ENCODE measurements at places on chromosomes 16 and 17. TPM values are rescaled to one million over a fixed set of nuclear protein-coding genes. Genes with fewer than 3 reads are reported as not detected.

The CD300H gene
- total RNA-seq: not detected

GRCh38 chr16:62940569-62940968, 904.3 kb upstream of the CDH8 start:
- no peak for DNase-seq

DNA sequence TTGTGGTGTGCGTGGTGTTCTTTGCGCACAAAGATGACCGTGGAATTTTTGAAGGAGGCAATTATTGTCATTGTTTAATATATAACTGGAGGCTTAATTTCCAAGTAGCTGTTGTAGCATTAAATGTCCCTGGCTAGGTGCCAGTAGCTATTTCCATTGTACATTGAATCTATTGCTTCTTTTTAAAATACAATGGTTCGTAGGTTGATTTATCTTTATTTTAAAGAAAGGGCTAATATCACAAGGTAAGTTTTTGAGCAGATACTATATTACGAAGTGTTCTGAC, 127.1 kb downstream of the RPTOR start:
- DNase-seq: no peak

DNA sequence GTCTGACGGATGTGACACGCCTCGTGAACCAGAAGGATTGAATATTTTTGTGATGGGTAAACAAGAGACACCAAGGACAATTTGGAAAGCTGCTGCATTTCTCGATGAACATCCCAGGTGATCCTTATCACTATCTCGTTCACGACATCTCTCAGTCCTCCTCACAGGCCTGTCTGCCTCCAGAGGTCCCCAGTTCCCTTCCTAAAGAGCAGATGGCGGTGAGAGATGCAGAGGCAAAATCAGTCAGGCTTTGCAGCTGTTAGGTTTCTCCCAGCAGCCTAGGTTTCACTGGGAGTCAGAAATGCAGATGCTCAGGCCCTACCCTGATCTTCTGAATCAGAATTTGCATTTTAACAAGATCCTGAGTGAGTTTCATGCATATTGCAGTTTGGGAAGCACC, 23.6 kb downstream of the SCPEP1 start:
- DNase-seq: no peak

Measured in activated CD4-positive, alpha-beta memory T cell treated with anti-CD3 and anti-CD28 coated beads, Interleukin-2, amount 10 ng/mL, durations not matched to agents 7 days and 5 days (primary cell).